NCI-H1694 (cell line): ENCODE measurements at places on chromosomes 7 and 10.

DNA sequence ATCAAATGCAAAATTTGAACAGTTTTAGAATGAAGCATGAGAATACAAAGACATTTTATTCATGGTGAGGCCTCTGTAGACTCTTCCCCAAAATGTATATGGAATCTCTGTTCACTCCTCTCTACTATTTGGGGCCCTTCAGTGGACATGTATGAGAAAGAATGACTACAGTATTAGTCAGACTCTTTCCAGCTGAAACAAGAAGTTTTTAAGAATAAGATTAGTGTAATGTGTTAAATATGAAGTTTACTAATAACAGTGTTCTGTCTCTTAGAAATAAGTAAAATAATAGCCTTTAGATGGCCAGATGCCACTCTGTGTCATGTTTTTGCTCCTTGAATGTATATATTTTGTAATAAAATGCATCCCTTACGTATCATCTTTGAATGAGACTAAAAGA, 585.6 kb downstream of the SUGCT start:
- DNase-seq = no peak

- DNase-seq = no peak
Observed at GRCh38 chr7:100673942-100674410, 436 bp downstream of the GNB2 start.

DNA sequence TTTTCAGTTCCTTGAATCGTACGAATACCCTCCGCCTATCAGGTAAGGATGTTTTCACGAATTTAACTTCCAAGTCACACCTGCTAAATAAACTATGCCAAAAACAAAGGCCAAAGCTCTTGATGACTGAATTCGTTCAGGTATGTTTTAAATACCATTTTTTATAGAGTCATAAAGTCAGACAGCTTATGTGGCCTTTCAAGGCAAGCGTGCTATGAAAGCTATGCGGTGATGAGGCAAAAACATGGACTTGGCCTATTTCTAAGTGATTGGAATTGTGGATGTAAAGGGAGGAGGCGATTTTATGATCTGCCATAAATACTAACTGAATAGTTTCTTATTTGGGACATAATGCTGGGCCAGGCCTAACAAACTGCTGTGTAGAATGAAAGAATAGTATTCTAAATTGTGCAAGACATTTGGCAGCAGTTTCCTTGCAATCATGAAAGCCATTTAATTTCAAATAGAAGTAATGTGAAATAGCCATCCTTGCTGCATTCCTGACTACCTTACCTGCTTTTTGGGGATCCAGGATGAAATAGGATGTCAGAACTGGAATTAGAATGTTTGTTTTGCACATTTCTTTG, 14.0 kb downstream of the SLC39A12 start:
- DNase-seq = no peak

DNA sequence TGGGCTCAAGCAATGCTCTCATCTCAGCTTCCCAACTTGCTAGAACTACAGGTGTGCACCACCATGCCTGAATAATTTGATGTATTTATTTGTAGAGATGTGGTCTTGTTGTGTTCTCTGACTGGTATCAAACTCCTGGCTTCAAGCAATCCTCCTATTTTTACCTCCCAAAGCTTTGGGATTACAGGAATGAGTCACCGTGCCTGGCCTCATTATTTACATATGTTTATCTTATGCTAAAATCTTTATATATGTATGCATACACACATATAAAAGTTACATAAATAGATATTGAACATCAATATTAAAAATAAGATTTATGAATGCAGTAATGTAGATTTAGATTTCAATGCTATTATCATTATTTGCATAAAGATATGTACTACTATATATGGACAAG, 1634.5 kb upstream of the LRRTM3 start:
- no peak for DNase-seq

- DNase-seq = no peak
Observed at GRCh38 chr7:123492485-123492884, 41.9 kb downstream of the IQUB start.
